Coronary artery (tissue), 2 donors: ENCODE measurements at places on chromosomes 6 and 20.

DNA sequence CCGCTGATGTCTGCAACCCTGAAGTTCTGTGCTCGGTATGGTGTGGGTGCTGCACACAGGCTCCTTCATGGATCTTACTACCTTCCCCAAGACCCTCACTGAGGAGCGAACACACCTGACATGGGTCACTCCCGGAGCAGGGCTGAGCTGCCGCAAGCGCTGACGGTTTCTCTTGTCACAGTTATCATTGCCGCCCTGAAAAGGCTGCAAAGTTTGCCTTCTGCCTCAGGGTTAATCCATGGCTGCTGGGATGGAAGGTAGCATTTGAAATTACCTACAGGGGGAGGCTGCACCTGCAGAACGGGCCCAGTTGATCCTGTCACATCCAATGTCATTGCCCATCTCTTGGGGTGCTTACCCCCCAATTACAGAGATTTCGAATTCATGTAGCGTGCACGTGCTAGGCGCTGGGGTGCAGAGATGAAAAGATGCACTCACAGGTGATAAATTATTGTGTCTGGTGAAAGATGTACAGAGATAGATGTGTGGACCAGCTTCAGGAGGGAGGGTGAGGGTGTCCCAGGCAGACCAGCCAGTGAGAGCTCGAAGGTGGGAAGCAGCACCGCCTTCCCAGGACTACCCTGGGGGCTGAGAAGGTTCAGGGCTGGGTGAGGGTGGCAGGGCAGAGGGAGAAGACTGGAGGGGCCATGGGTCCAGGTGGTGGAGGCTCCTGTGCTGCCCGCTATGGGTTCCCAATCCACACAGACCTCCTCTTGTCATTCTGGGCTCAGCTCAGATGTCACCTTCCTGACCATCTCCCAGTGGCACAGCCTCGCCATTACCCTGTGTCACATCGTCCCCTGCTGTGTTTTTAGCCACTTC, 120.1 kb downstream of the SYCP2 start:
- peak; percentile 47 for DNase-seq

- peak; percentile 79 for DNase-seq
Measured at GRCh38 chr20:17614812-17615644, 45.2 kb downstream of the DSTN start.

GRCh38 chr6:31420546-31420945, 17.2 kb downstream of the MICA start:
- no peak for DNase-seq

- DNase-seq = peak; percentile 14
Measured at GRCh38 chr6:169854813-169855212, 103.4 kb downstream of the ERMARD start.

DNA sequence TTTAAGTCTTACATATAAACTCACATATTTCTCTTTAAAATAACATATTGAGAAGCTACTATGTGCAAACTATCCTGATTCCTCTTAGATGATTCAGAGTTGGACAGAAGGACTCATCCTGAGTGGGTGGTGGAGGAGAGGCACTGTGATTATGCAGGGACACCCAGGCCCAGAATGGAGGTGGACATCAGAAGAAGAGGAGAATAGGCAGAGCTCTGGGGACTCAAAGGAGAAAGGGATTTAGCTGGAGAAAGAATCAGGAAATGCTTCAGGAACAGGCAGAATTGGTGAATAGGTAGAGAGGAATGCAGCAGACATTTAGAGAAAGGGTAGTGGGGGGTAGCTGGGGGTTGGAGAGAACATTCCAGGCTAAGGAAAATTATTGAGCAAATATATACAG, 17.4 kb downstream of the RCAN2 start:
- DNase-seq = no peak

GRCh38 chr6:130513770-130514169, 148.0 kb downstream of the TMEM200A start:
- DNase-seq = no peak

- DNase-seq = no peak
Measured at GRCh38 chr20:62561182-62561581, 81.1 kb upstream of the SLCO4A1 start.

DNA sequence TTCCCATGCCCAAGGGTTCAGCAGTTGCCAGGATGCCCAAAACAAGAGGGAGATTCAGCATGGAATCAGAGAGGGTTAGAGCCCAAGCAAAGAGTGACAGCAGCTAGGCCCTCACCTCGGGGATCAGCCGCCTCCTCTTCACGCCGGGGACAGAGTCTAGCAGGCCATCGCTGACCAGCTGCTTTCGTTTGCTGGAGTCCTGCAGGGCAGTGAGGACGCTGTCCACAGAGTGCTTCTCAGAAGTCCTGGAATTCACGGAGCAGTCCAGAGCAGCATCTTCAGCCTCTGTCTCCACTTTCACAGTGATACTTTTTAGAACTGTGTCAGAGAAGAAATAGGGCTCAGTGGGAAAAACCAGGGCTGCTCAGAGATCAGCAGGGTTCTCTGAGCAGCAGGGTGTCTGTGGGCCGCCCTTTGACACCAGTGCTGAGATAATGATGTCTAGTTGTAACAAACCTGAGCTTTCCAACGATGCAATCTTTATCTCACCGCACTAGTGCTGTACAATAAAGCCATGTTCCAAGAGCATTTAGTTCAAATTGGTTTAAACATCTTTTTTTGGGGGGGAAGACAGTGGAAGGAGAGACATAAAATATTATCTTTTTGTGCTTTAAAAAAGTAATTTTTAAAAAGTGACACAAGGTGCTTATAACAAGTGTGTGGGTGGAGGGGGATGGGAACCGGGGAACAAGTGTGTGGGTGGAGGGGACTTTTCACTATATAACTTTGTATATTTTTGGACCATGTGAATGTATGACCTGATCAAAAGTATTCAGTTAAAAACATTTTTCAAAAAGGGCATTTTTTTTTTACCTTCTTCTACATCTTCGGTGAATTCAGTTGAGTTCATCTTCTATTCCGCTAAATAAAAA, 16.6 kb downstream of the BEND3 start:
- no peak for DNase-seq
